ENCODE measurements at places on chromosomes 7 and 10.
A peak's percentile ranks its signal among the peaks of the same experiment; 100 is the strongest.

GRCh38 chr10:71269301-71270288, 49.5 kb upstream of the SLC29A3 start:
- H3K27me3 ChIP-seq = no peaks in the 10 kb centered on the region
- no peaks in the 10 kb centered on the region for H3K4me1 ChIP-seq
- H3K4me3 ChIP-seq = no peak overlapping the region

- no peaks in the 10 kb centered on the region for H3K36me3 ChIP-seq
- H3K4me3 ChIP-seq = no peak overlapping the region
- no peak overlapping the region for H3K27ac ChIP-seq
- no peaks in the 10 kb centered on the region for H3K27me3 ChIP-seq
These were observed 136.5 kb upstream of the UNC5B start for GRCh38 chr10:71075759-71076472.

DNA sequence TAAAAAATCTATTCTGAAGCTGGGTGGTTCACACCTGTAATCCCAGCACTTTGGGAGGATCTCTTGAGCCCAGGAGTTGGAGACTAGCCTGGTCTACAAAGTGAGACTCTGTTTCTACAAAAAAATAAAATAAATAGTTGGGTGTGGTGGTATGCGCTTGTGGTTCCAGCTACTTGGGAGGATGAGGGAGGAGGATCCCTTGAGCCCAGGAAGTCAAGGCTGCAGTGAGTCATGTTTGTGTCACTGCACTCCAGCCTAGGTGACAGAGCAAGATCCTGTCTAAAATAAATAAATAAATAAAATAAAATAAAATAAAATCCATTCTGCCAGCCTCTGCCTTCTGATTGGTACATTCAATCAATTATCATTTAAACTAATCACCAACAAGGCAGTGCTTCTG, 17.5 kb downstream of the ZNF33A start:
- no peaks in the 10 kb centered on the region for H3K4me1 ChIP-seq
- H3K36me3 ChIP-seq = no peaks in the 10 kb centered on the region
- no peak overlapping the region for H3K27ac ChIP-seq
- H3K27me3 ChIP-seq = no peaks in the 10 kb centered on the region
- no peak for DNase-seq
- H3K4me3 ChIP-seq = no peak overlapping the region

DNA sequence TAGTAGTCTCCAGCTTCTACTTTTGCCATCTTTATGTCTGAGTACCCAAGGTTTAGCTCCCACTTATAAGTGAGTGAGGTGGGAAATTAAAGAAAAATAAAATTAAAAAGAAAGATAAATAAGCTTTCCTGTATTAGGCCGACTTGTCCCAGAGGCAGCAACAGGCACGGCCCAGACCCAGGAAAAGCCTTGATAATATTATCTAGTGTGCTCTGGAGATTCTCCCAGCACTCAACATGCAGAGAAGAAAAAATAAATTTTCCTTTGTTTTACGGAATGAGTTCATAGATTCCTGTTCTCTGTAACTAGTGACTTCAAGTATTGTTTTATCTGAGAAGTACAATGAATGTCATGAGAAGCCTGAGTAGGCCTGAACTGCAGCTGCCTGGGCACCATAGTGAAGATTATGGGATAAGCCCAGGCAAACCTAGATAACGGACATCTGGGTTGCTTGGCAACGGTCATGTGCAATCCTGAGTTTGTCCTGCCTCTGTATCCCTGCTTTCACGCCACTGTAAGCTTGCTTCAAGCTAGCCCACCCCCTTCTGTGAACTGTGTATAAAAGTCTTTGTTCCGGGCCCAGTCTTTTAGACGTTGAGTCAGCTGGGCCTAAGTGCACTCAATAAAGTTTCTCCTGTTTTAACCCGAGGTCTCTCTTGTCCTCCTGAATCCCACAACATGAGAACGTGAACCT, 6.4 kb downstream of the ATE1 start:
- no peaks in the 10 kb centered on the region for H3K27me3 ChIP-seq
- H3K27ac ChIP-seq = no peak overlapping the region
- no peak overlapping the region for H3K4me3 ChIP-seq

DNA sequence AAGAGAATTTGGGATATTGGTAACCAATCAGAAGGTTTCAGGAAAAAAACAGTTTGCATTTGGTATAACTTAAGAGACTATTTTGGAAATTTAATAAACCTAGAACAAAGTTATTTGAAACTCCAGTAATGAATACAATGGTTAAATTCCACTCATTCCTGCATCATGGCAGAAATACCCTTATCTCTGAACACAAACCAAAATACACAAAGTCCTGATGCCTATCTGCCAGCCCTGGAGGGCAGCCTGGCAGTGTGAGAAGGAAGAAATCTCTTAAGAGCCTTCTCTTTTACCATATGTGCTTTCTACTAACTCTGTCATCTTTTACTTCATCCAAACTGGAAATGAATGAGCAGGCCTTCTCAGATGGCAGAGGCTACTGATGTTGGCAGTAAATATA, 147.1 kb upstream of the LYZL1 start:
- DNase-seq = no peak
- no peak overlapping the region for H3K4me3 ChIP-seq
- no peaks in the 10 kb centered on the region for H3K27me3 ChIP-seq
- no peaks in the 10 kb centered on the region for H3K4me1 ChIP-seq
- no peaks in the 10 kb centered on the region for H3K36me3 ChIP-seq
- no peak overlapping the region for H3K27ac ChIP-seq

- no peak overlapping the region for H3K27ac ChIP-seq
- DNase-seq = peak; percentile 41
- H3K27me3 ChIP-seq = no peaks in the 10 kb centered on the region
- no peaks in the 10 kb centered on the region for H3K4me1 ChIP-seq
- H3K4me3 ChIP-seq = no peak overlapping the region
These were observed 38.5 kb downstream of the MTURN start for GRCh38 chr7:30173058-30173897.

DNA sequence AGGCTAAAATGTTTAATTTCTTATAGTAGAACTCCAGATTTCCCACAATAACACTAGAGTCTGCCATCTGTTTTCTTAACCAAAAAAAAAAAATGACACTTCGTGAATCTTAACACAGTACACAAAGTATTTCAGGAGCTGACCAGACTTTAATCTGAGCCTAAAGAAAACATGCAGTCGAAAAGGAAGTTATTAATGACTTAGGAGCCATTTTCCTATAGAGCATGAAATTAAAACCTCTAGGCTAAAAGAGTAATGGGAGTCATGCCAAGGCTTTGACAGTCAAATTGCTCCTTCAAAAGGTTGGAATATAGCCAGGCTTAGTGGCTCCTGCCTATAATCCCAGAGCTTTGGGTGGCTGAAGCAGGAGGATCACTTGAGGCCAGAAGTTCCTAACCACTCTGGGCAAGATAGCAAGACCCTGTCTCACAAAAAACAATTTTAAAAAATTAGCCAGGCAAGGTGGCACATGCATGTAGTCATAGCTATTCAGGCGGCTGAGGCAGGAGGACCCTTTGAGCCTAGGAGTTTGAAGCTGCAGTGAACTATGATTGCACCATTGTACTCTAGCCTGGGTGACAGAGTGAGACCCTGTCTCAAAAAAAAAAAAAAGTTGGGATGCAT, 13.6 kb downstream of the MICU1 start:
- H3K27ac ChIP-seq = peak overlapping the region; percentile 49
- no peaks in the 10 kb centered on the region for H3K27me3 ChIP-seq
- no peaks in the 10 kb centered on the region for H3K4me1 ChIP-seq
- H3K36me3 ChIP-seq = no peaks in the 10 kb centered on the region

- no peak for DNase-seq
- H3K27me3 ChIP-seq = no peaks in the 10 kb centered on the region
- H3K27ac ChIP-seq = no peak overlapping the region
These were observed 14.4 kb upstream of the GSTK1 start for GRCh38 chr7:143248761-143249354.

DNA sequence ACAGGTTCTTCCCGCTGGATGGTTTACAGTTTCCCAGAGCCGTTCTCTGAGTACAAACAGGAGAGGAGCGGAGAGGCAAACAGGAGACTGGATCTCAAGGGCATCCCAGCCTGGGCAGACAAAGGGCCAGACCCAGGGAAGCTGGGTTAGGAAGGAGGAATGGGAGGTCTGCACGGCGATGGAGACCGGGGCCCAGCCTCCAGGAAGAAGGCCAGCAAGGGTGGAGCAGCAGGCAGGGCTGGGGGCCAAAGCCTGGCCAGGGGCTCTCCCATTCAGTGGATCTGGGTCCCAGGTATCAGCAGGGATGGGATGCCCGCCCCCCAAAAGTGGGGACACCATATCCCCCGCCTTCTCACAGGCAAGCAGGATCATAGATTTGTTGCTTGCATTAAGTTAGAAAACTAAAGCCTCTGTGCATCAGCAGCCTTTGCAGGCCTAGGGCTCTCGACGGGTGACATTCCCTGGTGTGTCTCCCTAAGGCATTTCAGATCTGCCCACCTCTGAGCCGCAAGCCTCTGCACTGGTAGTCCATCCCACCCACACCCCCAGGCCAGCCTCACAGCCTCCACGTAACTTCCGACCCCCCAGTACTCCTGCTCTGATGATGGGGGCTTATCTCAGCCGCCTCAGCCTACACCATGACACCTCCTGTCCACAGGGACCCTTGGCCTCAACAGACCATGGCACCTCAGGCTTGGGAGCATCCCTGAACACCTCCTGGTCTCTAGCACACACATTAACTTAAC, 59.9 kb downstream of the TNS3 start:
- no peak overlapping the region for H3K4me3 ChIP-seq
- no peaks in the 10 kb centered on the region for H3K27me3 ChIP-seq
- peaks cover 16% of the 10 kb centered on the region for H3K4me1 ChIP-seq
- no peaks in the 10 kb centered on the region for H3K36me3 ChIP-seq
- no peak for DNase-seq

DNA sequence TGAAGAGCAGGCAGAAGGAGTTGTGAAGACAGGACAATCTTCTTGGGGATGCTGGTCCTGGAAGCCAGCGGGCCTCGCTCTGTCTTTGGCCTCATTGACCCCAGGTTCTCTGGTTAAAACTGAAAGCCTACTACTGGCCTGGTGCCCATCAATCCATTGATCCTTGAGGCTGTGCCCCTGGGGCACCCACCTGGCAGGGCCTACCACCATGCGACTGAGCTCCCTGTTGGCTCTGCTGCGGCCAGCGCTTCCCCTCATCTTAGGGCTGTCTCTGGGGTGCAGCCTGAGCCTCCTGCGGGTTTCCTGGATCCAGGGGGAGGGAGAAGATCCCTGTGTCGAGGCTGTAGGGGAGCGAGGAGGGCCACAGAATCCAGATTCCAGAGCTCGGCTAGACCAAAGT, 1.5 kb downstream of the CHPF2 start:
- peaks cover 5% of the 10 kb centered on the region for H3K4me1 ChIP-seq
- no peak for DNase-seq
- H3K36me3 ChIP-seq = no peaks in the 10 kb centered on the region
- no peak overlapping the region for H3K27ac ChIP-seq
- H3K4me3 ChIP-seq = no peak overlapping the region

DNA sequence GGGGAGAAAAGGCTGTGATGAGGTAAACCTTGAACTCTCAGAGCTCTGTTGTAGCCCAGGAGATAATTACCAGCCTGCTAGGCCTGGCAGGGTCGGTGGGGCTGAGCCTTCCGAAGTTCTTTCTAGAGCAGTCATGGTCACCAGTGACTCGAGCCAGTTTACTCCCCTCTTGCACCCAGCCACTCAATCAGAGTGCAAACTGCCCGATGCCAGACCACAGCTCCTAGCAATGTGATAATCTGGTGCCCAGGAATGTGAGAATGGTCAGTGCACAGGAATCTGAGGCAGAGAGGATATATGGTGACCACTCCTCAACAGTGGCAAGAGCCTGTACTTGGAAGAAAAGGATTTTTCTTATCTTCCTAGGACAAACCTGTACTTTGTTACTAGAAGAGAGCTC, 46.4 kb upstream of the KMT2E start:
- no peak overlapping the region for H3K4me3 ChIP-seq
- H3K27me3 ChIP-seq = no peaks in the 10 kb centered on the region
- no peaks in the 10 kb centered on the region for H3K36me3 ChIP-seq

DNA sequence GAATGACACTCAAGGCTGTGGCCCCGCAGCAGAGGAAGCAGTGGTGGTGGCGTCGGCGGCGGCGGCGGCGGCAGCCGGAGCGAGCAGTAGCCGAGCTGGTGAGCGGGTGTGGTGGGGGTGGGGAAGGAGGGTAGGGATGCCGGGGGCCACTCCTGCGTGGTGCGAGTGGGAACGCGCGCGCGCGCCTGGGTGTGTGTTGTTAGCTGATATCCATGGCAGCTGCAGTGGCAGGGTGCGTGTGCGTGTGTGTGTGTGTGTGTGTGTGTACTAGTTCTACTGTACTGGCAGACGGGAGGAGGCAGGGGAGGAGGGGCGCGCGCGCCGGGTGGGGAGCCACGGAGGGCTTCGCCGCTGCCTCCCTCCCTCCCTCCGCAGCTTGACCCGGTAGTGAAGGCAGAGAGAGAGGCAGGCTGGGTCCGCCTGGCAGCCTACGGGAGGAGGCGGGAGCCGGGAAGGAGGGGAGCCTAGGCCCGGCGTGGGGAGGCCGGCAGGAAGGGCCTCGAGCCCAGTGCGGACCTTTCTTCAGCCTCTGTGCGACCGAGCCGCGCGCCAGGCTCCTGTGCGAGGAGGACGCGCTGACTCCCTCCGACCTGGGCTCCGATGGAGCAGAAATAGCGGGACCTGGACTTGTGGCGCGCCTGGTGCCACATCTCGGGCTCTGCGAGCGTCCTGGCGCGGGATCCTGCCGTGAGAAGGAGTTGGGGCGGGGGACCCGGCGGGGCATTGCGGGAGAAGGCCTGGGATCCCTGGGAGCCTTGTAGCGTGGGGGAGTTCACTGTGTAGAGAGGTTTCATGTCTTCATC, at the start of gene MAGI2:
Gene MAGI2, minus strand, starts transcription at position 110 of the 803 bp plus-strand sequence. CDS start 347 bp downstream, outside the sequence.
- no peaks in the 10 kb centered on the region for H3K27me3 ChIP-seq
- H3K4me1 ChIP-seq = no peaks in the 10 kb centered on the region
- DNase-seq = peak; percentile 84
- peak within 1 kb of the TSS; percentile 85 for H3K4me3 ChIP-seq
